CD4-positive, alpha-beta T cell (primary cell): ENCODE measurements at places on chromosomes 6 and 20.

DNA sequence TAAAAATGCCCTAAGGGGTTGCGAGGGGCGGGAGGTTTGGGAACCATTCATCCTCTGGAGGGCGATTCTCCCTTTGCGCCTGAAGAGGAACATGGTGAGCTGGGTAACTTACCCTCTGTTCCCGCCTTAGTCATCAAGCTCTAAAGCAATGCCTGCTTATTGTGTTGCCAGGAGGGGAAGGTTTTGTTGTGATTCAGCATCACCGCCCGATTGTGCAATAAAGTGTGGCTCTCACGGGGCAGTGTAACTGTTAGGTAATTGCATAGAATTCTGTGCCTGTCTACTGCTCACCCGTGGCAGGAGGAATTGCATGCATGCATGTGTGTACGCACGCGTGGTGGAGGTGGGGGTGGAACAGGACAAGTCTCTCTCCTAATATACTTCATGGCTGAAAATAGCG is 95.5 kb upstream of the AGPAT4 start:
- no peak for DNase-seq

- no peak for DNase-seq
These were observed 47.9 kb upstream of the ARID1B start for GRCh38 chr6:156729248-156729647.

GRCh38 chr6:117007659-117008058 is 130.6 kb downstream of the RFX6 start:
- DNase-seq = no peak

GRCh38 chr20:1277529-1278322 is 11.6 kb downstream of the SNPH start:
- DNase-seq = no peak

- DNase-seq = no peak
These were observed 1.8 kb upstream of the FBXO30 start for GRCh38 chr6:145816392-145816791.

DNA sequence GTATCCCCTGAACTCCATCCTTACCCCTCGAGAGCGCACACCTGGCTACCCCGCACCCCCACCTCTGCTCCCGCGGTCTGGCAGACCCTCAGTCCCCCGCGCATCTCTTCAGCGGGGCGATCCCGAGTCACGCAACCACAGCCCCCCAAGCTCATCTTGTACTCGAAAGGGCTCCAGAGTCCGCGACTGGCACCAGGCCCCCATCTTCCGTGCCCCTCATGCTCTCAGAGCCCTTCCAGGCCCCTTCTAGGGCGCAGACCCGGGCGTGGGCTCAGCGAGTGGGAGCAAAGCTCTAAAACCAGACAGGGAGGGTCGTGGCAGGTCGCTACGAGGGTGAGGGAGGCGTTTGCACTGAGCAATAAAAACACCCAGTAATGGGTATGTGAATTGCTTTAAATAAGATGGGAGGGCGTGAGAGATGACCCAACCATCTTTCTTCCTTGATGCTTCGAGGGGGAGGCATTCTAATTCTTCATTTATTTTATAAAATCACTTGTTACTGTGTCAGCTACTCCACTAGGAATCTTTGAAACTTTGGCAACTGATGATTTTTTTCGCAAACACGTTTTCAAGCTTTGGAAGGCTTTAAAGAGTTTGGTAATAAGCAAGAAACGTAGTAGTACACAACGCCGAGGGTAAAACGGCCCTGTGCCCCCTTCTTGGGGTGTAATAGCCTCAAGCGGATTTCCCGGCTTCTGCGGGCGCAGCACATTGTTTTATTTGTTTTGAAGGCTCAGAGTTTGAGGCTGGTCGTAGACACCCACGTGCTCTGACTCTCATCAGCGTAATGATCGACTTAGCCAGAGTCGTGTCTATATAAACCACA is 42.6 kb upstream of the SUPT3H start:
- peak; percentile 36 for DNase-seq
